ENCODE measurements at places on chromosomes 11 and 22.

DNA sequence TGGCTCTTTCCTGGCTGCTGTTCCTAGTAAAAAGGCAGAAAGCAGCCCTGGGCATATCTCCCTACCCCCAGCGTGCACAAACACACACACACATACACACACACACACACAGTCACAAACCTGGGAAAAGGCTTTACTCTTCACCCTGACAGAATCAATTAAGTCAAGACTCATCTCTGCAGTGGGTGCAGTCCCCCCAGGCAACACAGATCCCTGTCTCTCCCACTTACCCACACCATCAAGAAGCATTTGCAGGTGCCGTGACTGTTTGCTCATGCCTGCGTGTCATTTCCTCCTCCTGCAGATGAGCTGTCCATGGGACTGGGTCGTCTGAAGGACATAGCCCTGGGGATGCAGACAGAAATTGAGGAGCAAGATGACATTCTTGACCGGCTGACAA is 28.6 kb downstream of the SNAP29 start:
- DNase-seq, result no peak

DNA sequence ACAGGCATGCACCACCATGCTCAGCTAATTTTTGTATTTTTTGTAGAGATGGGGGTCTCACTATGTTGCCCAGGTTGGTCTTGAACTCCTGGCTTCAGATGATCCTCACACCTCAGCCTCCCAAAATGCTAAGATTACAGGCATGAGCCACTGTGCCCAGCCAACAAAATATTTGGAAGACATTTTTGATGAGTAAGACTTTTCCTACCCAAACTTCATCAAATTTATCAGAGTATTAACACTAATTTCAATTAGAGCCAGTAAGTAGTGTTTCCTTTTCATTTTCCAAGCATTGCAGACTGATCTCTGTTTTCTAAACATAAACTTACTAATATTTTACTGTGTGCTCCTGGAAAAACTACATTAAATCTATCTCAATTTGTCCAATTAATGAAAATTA is 1.4 kb upstream of the CRTAM start:
- DNase-seq, result no peak

DNA sequence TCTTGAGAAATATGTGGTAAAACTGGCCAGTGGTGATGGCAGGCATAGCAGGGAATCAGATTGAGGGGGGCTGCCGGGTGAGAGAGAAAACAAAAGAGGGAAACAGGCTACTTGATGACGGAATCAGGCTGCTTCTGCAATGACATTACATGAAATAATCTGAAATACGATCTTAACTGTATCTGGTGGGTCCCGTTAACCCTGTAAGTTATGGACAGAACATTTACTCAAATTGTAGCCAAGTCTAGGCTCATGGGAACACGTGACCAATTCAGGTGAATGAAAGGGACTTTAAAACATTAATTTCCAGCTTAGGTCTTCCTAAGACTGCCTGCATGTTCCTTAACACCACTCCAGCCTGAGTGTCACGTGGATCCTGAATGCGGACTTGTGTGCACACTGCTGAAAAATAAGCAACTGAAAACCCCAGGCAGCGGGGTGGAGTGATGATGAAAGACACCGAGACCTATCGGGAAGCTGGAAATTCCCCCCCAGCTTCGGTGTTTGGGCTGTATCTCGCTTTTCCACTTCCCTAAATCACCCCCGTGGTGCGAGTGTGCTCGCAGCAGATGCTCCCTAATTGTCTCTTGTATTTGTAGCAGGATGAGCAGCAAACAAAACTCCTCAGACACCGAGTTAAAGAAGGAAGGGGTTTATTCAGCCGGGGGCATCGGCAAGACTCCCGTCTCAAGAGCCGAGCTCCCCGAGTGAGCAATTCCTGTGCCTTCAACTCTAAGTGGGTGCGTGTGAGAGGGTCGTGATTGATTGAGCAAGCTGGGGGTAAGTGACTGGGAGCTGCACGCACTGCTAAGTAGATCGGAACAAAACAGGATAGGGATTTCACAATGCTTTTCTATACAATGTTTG is 145.0 kb upstream of the GRK3 start:
- DNase-seq, result no peak

DNA sequence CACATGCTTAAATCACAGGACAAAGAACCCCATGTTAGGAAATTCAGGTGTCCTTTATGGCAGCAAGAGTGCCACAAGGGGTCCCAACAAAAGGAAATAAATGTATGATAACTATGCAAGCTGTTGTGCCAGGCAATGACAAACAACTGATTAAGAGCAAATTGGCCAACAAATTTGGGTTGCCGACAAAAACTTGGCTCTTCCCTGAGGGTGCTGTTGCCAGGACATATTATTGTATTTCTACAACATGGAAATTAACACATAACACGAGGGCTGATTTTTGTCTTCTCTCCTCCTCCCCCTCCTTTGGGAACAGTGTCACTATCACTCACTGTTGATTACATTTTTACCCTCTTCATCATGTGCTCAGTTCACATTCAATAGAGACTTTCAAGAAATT is 56.0 kb downstream of the LRRC4C start:
- DNase-seq, result no peak

- DNase-seq, result no peak
These were observed 2.9 kb upstream of the TTC36 start for GRCh38 chr11:118524356-118524755.

Data from stimulated activated CD4-positive, alpha-beta T cell treated with anti-CD3 and anti-CD28 coated beads, Interleukin-4, amount 100 ng/mL, for 24 hours (primary cell).